HFF-Myc (cell line): ENCODE measurements at places on chromosomes 2 and 18.

DNA sequence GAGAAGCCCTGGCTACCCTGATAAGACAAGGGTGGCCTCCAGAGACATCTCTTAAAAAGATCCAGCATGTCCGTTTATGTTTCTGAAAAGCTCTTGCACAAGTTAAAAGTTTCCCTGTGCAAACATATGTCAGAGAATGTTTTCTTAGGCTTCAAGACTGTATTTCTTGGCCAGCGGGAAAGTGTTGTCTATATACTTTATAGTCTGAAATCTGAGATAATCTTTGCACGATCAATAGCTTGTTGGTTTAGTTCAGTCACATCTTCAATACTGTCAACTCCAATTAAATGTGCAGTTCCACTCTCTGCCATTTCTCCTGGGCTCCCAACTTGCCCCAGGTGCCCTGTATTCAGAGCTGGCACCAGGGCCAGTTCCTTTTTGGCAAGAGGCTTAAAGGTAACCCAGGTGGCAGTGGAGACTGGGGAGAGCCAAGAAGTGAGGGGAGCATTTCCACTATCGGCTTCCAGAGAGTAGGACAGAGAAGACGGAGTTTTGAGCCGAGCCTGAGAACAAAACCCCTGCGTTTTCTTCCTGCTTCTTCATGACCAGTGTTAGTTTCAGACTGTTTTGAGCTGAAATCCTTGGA, 64.4 kb downstream of the ACOXL start:
- DNase-seq = no peak

- no peak for DNase-seq
Measured at GRCh38 chr2:134133622-134134312, 120.1 kb upstream of the MGAT5 start.

GRCh38 chr18:23995180-23995579, 19.4 kb upstream of the TTC39C start:
- no peak for DNase-seq

- no peak for DNase-seq
Measured at GRCh38 chr2:176174382-176174823, 14.1 kb upstream of the HOXD1 start.

DNA sequence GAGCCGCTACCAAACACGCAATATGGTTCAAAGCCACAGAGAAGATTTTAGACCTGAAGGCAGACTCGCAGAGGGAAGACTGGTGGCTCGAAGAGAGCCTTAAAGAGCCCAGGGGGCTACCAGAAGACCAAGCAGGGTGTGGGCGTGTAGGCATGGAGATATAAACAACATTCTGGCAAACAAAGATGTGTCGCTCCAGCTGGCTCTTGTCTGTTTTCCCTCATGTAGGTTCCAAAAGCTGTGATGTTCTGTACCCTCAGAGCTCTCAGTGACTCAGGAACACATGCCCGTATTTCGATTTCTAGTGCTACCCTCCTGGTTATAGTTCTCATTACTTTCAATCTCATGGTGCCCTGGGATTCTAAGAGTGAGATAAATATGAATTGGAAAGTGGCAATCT, 44.5 kb downstream of the DOCK10 start:
- no peak for DNase-seq

GRCh38 chr2:134782792-134783191, 55.6 kb upstream of the ACMSD start:
- DNase-seq = no peak

DNA sequence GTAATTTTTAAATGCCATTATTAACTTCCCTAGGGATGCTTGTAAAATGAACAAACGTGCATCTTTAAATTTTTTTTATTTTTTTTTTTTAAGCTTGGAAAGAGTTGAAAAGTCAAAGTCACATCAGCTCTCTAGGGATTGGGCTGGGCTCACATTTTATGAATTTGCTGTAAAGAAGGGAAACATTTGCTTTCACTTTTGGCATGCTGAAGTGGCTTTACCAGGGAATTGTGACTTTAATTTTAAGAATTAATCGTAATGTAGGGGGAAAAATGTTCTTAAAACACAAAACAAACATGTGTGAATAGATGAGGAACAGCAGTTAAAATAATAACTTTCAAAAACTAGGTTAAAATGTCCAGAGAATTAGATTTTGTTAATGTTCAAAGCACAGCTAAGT, 123.0 kb downstream of the AGAP1 start:
- DNase-seq = no peak

GRCh38 chr18:42287047-42287446, 332.0 kb downstream of the PIK3C3 start:
- no peak for DNase-seq

DNA sequence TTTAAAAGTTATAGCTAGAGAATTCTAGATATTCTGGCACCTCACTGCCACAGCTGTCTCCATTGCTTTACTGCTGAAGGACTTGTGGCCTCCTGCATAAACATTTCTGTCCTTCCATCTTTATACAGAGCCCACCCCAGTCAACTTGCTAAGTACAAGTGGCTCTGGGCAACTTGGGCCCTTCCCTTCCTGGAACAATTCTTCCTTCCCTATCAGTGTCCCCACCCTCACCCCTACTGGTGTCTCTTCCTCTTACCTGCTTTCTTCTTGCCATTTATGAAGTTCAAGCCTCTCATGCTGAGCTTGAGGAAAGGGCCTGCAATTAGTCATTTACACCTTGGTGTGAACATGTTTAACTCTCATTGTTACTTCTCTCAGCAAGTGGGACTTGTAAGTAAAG, 45.0 kb downstream of the ARHGAP25 start:
- DNase-seq = no peak

- no peak for DNase-seq
Measured at GRCh38 chr2:34105006-34105767, 506.1 kb upstream of the FAM98A start.

DNA sequence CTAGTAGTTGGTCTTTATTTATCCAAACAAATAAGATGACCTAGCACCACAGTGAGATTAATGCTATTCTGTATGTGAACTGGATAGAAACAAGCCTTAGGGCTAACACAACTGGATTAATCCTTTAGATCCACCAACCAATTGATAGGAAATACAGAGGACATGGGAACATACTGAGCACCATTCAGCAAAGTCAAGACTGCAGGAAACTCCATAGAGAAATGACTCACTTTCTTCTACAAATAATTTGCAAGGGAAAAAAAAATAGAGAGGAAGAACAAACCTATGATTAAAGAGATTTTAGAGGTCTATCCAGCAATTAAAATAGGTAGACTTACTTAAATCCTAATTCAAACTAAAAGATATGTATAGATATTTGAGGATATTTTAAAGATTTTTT, 23.9 kb downstream of the WDFY1 start:
- no peak for DNase-seq

GRCh38 chr2:85318222-85319074, 9.3 kb downstream of the TGOLN2 start:
- DNase-seq = peak; percentile 73

DNA sequence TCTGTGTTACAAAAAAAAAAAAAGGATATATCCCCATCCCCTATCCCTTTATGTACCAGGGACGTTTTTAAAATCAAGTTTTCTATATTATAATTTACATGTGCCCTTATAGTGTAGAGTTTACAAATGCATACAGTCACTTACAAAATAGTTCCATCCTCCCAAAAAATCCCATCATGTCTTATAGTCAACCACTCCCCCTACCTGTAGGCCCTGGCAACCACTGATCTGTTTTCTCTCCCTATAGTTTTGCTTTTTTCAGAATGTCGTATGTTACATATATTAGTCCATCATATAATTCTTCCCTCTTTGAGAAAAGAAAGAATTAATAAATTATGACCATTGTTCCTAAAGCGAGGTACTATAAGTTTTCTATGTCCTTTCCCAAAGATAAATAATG, 17.8 kb downstream of the CFAP210 start:
- DNase-seq = no peak

GRCh38 chr2:207423886-207424285, 105.9 kb upstream of the CREB1 start:
- peak; percentile 79 for DNase-seq

- no peak for DNase-seq
Measured at GRCh38 chr2:215032153-215032552, 106.3 kb downstream of the ABCA12 start.

DNA sequence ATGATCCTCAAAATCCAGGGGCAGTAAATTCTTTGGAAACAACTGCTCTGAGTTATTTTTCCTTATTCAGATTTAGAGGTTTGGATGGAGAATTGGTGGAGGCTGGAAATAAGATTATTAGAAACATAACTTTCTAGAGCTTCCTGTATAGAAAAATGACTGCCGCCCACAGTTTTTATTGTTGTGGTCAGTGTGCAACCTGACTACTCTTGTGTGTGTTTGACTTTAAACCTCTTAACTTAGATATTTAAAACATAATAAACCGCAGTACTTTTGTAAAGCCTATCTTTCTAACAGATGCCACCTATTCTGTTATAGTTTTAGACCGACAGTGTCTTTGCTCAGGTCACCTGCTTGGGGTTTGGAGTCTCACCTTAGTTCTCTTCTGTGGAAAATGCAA, 115.4 kb upstream of the BCL2L11 start:
- DNase-seq = no peak

DNA sequence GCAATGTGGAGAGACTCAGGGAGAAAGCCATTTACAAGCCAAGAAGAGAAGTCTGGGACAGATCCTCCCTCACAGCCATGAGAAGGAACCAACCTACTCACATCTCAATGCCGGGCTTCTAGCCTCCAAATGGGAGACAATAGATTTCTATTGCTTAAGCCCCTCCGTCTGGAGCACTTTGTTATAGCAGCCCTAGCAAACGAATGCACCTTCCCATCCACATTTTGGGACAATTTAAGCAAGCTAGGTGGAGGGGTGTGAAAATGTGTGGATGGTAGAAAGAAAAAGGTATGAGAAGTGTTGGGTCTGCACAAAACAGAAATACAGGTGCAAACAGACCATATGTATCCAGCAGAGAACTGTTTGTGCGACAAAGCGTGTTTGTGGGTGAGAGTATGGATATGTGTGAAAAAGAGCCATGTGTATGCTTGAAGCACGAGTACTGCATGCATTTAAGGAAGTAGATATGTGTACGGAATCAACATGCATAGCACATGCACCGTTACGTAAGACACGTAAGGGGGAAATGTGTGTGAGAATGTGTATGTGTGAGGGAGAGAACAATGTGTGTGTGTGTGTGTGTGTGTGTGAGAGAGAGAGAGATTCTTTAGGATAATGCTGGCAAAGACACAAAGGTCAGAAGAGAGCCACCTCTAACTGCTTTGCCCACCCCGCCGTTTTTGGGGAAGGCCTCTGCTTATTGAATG, 13.1 kb upstream of the E2F6 start:
- no peak for DNase-seq

- peak; percentile 38 for DNase-seq
Measured at GRCh38 chr2:168722592-168722991, 79.8 kb upstream of the NOSTRIN start.

DNA sequence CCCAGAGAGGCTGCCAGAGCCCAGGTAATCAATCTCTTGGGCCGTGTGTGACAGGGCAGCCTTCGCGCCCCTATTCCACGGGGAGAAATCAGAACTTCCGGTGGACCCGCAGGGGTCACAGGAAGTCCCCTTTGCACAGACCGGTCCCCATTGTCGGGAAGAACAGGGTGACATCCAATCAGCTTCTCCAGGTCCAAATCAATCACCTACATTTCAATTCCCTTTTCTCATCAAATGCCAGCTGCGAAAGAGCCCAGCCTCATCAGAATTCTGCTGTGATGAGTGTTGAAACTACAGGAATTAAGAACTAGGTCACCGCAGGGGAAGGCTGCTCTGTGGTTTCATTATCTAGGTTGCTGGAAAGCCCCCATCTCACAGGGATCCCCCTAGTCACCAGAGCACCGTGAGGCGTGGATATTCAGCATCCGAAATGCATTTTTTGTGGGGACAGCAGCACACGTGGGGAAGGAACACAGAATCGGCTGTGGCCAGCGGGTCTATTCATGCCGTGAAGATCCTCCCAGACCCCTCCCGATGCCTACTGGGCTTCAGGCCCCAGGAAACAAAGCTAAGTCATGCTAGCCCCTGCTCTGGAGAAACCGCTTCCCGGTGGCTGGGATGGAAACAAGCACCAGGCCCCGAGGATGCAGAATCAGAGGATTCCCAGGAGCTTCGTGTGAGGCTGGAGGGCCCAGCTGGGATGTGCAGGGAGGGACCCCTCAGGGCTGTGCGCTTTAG, 193.7 kb upstream of the ID2 start:
- DNase-seq = no peak

GRCh38 chr2:26710743-26711456, 18.4 kb downstream of the KCNK3 start:
- DNase-seq = no peak

DNA sequence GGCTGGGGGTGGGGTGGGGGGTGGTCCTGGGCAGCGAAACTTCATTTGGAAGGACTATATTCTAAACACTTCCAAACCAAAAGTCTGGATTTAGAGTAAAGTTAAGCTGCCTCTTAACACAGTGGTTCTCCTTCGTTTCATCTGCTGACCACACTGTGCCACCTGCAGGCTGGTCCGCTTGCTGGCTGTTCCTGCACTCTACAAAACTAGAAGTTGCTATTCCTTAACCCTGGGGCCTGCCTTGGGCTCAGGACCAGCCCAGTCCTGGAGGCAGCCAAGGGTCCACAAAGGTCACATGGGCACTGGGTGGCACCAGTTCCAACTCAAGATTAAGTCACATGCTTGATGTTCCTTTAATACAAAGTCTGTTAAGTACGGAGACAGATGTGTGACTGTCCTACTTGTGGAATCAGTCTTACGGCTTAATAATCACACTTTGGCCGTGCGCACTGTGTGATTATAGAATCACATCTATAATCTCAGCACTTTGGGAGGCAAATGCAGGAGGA, 195.4 kb downstream of the FAM210A start:
- peak; percentile 4 for DNase-seq

DNA sequence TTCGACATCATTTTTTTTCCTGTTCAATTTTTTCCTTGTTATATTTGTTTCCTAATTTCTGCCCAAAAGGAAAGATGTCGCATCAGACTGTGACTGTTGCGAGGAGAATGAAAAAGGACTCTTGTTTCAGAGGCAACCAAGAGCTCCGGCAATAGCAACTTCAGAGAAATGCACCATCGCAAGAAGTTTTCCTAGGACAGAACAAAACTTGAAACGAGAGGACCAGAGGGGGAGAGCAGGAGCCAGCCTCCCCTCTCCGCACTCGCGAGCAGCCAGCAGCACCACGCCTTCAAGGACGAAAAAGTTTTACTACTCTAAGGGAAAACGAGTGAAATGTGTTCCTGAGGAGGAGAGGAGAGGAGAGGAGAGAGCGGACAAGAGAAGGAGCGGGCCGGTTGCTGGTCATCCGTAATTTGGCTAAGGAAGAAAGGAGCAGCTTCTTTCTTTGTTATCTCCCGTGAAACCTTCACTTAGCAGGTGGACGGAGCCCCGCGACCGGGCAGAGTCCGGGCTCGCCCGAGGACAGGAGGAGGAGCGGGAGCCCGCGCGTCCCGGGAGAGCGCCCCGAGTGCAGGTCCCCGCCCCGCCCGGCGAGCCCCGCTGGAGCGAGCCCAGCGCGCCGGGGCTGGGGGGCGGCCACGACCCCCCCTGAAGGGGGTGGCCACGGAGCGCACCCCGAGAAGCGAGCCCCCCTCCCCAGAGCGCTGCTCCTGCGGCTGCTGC, 744 bp downstream of the POU3F3 start:
- no peak for DNase-seq

DNA sequence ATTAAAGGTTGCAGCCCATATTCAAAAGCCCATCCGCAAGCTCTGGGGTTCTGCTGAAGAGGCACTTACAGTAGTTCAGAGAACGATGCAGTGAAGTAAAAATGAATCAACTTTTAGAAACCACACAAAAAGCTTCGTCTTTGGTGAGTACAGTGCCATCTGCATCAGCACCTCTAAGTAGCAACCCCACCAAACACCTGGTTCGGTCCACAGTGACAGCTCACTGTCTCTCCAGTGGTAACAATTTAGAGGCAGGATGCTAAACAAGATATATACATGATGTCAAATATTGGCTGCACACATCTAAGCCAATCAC, 275.4 kb upstream of the TCF4 start:
- no peak for DNase-seq
